Activated CD4-positive, alpha-beta T cell treated with anti-CD3 and anti-CD28 coated beads, Interleukin-2, amount 10 ng/mL, durations not matched to agents 7 days and 5 days (primary cell): ENCODE measurements at places on chromosomes 2 and 18. TPM values are rescaled to one million over a fixed set of nuclear protein-coding genes. Genes with fewer than 3 reads are reported as not detected.

The CFAP221 gene
- not detected for total RNA-seq

GRCh38 chr2:42046819-42047487 is 868 bp upstream of the PKDCC start:
- no peaks in the 10 kb centered on the region for H3K36me3 ChIP-seq
- H3K27ac ChIP-seq, result no peak overlapping the region
- no peak for DNase-seq
- H3K4me3 ChIP-seq, result peak overlapping the region; percentile 48
- H3K27me3 ChIP-seq, result peaks cover 68% of the 10 kb centered on the region

The ALLC gene
- total RNA-seq, result not detected

The RAD51AP2 gene
- total RNA-seq, result not detected

The REEP1 gene
- total RNA-seq, result 0.20 TPM

DNA sequence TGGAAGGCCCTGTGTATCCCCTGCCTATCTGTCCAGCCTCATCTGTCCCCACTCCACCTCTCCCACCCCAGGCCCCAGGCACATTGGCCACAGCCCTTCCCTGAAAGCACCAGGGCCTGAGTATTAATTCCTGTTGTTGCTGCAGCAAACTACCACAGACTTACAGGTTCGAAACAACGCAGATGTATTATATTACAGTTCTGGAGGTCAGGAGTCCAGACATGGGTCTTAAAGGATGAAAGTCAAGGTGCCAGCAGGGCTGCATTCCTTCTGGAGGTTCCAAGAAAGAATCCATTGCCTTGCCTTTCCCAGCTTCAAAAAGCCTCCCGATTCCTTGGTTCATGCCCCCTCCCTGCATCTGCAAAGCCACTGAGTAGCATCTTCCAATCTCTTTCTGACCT is 78.7 kb upstream of the LAPTM4A start:
- no peaks in the 10 kb centered on the region for H3K36me3 ChIP-seq
- no peak overlapping the region for H3K27ac ChIP-seq
- H3K27me3 ChIP-seq, result peaks cover 3% of the 10 kb centered on the region
- DNase-seq, result no peak
- no peak overlapping the region for H3K4me3 ChIP-seq

DNA sequence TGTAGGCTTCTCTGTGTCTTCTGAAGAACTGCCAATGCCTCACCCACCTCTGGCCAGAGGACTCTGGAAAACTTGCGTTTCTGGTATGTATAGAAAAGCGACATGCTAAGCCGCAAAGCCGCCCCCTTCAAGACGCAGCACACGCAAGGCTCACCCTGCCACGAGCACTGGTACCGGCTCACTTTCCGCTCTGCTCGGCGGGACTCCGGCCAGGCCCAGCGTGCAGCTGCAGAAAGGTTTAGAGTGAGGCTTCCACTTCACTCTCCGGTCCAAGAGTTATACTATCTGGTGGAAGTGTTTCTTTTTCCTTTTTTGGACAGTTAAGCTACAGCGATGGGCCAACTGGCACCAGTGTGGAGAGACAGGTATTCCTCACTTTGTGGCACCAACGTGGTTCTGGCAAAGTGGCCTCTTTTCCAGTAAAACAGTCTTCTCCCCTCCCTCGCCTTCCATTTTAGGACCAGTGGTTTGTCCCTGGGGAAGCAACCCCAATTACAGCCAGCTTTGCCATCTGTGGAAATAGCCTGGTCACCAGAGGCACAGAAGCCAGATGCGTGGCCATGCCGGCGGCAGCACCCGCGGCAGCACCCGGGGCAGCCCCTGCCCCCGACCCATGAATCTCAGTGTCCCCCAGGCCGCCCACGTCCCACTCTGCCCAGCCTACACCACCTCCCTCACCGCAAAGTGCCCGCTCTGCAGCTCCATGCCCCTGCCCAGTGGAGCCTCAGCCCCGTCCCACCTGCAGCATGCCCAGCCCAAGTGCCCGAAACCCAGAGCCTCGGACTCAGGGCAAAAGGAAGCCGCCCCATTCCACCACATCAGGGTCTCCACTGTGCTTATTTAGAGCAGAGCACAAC is 91.6 kb upstream of the CTDP1 start:
- peaks cover 11% of the 10 kb centered on the region for H3K27me3 ChIP-seq
- H3K36me3 ChIP-seq, result no peaks in the 10 kb centered on the region
- H3K4me3 ChIP-seq, result no peak overlapping the region
- no peak overlapping the region for H3K27ac ChIP-seq

The C2orf78 gene
- total RNA-seq, result not detected

DNA sequence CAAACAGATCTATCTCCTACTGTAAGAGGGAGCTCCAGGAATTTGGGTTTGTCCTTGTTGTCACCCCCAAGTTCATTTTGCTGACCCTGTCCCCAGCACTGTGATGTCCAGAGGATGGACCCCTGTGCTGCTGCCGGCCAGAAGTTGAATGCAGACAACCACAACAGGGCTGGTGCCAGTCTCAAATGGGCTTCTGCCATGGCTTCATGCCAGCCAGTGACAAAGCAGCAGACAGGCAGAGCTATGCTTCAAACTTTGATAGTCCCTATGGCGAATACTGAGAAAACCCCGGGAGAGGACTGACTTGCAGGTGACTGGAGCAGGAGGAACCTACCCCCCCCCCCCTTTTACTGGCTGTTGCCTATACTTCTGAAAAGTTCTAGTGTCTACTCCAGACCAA is 3.2 kb downstream of the SMAD7 start:
- peak overlapping the region; percentile 93 for H3K4me3 ChIP-seq
- no peaks in the 10 kb centered on the region for H3K27me3 ChIP-seq
- DNase-seq, result no peak
- peak overlapping the region; percentile 84 for H3K27ac ChIP-seq
- peaks cover 71% of the 10 kb centered on the region for H3K36me3 ChIP-seq

DNA sequence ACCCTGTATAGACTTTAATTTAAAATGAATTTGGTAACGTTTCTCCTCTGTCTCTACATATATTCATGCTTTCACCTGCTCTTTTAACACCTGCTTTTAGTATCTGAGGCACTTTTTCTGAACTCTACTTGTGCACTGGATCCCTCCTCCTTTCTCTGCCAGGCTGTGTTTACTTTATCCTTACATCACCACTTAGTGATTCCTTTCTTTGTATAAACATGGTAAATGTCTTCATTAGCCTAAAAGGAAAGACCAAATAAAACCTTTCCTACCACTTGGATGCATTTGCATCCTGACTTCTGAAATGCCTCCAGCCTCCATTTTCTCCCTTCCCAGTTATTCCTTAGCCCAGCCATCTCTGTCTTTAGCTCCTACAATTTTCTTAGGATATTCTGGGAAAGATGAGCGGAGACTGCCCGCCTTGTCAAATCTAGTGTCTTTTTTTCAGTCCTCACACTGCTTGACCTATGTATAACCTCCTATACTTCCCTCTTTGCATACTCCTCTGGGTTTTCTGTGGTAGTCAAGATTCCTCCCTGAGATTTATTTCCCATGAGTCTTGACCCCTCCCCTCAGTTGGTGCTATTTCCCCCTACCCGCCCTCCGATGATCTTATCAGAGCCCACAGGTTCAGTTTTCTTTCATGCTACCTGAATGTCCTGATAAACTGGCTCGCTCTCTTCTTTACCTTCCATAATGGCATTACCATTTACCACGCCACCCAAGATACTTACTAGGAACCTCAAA is 44.8 kb downstream of the REL start:
- DNase-seq, result no peak
- peaks cover 12% of the 10 kb centered on the region for H3K4me1 ChIP-seq
- no peak overlapping the region for H3K27ac ChIP-seq
- no peak overlapping the region for H3K4me3 ChIP-seq

GRCh38 chr2:102386867-102387541 is 31.4 kb downstream of the IL18R1 start:
- H3K36me3 ChIP-seq, result peaks cover 81% of the 10 kb centered on the region
- no peak for DNase-seq
- no peak overlapping the region for H3K4me3 ChIP-seq
- H3K4me1 ChIP-seq, result peaks cover 11% of the 10 kb centered on the region
- no peak overlapping the region for H3K27ac ChIP-seq

DNA sequence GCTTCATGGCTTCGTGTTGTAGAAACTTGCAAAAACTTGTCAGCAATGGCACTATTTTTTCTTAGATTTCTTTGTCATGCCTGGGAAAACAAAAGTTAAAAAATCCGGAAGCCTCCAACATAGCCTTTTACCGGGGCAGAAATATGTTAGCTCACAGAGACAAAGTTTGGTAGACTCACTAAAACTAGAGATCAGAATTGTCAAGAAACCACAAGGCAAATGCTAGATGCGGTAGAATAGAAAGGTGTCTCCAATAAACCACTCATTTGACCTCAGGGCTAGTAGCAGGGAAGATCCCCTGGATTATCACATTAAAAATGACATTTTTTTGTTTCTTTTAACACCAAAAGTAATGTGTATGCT is 405 bp downstream of the CASP10 start:
- peaks cover 45% of the 10 kb centered on the region for H3K4me1 ChIP-seq
- peak overlapping the region; percentile 90 for H3K4me3 ChIP-seq
- peaks cover 46% of the 10 kb centered on the region for H3K36me3 ChIP-seq
- DNase-seq, result no peak

- H3K27me3 ChIP-seq, result no peaks in the 10 kb centered on the region
- no peaks in the 10 kb centered on the region for H3K4me1 ChIP-seq
- no peak overlapping the region for H3K4me3 ChIP-seq
Observed at GRCh38 chr18:1619507-1619906, 714.8 kb downstream of the ADCYAP1 start.

GRCh38 chr2:25286025-25286400 is 55.7 kb downstream of the DNMT3A start:
- H3K4me1 ChIP-seq, result peaks cover 45% of the 10 kb centered on the region
- peak; percentile 85 for DNase-seq
- peak overlapping the region; percentile 99 for H3K27ac ChIP-seq

GRCh38 chr2:134123332-134123731 is 130.5 kb upstream of the MGAT5 start:
- no peak for DNase-seq
- H3K36me3 ChIP-seq, result peaks cover 14% of the 10 kb centered on the region
- H3K4me1 ChIP-seq, result peaks cover 69% of the 10 kb centered on the region
- no peak overlapping the region for H3K4me3 ChIP-seq
- no peak overlapping the region for H3K27ac ChIP-seq
- no peaks in the 10 kb centered on the region for H3K27me3 ChIP-seq

DNA sequence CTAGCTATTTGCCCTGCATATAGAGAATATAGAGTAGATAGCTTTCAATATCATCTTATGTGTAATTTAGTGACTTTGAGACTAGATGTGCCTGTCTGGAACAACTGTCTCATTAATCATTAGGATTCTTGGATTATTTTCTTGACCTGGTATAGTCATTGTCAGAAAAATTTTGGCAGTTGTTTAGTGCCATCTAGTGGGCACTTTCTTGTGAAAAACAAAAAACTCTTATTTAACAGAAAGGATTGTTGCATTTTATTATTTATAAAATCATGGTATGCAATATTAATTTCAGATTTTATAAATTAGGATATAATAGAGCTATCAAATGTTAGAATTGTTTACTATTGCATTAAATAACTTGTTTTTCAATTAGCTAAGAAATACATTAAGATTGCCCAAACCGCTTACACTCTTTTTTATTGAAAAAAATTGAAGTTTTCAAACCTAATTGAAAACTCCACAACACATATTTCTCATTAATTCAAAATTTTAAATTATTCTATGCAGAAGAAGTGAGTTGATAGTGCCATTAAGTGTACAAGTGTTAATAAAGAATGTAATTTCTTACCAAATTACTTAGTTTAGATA is 80.3 kb downstream of the DYNAP start:
- no peaks in the 10 kb centered on the region for H3K27me3 ChIP-seq
- no peaks in the 10 kb centered on the region for H3K4me1 ChIP-seq
- H3K36me3 ChIP-seq, result no peaks in the 10 kb centered on the region
- peak; percentile 27 for DNase-seq
- no peak overlapping the region for H3K27ac ChIP-seq
- H3K4me3 ChIP-seq, result no peak overlapping the region

DNA sequence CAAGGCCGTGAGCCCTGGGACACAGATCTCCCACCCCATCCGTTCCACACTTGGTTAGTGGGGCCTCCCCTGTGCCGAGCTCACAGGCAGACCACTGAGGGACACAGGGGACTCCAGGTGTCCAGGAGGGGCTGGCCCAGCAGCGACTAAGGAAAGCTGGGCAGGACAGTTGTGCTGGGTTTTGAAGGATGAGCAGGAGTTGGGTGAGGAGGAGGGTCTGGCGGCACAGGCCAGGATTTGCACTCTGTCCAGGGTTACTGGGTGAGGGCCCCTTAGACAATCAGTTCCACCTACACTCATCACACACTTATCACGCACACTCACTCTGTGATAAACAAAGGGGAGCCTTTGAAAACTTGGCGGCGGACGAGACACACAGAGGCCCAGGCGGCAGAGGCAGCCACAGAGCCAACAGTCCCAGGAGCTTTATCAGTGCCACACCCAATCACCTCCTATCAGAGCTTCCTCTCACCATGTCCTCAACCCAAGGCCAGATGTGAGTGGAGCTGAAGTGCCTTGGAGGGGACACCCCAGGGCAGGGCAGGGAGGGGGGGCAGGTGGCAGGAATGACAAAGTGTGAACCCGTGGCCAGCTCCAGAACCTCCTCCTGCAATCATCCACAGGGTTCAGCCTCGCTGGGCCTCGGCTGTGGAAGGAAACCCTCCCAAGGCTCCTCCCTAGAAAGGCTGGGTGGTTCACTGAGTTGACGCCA is 26.6 kb downstream of the BIN1 start:
- peaks cover 23% of the 10 kb centered on the region for H3K36me3 ChIP-seq
- peak overlapping the region; percentile 88 for H3K4me3 ChIP-seq
- DNase-seq, result peak; percentile 56
- peaks cover 80% of the 10 kb centered on the region for H3K4me1 ChIP-seq

DNA sequence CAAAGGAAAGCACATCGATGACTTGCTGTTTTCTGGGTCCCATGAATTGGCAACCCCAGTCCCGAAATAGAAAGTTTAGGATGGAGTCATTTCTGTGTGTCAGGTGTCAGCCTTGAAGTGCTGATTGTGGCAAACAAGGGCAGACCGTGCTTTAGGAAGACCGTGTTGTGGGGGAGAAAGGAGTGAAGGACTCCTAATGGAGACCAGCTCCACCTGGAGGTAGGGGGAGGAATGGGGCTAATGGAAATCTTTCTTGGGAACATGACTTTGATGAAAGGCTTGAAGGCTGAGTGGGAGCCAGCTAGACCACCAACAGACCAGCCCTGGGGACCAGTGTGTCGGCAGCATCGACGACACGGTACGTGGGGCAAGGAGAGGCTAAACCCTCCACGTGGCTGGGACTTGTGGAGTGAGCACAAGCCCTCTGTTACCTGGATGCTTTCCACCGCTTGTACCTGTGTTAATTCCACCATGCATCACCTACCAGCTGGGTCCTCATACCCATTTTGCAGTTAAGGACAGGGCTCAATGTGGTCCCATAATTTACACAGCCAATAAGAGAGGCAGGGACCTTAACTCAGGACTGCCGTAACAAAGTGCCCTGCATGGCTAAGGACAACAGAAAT is 104.2 kb downstream of the SH3BP4 start:
- H3K4me3 ChIP-seq, result no peak overlapping the region
- H3K4me1 ChIP-seq, result no peaks in the 10 kb centered on the region
- peaks cover 2% of the 10 kb centered on the region for H3K27me3 ChIP-seq

The SP110 gene
- total RNA-seq, result 188 TPM

GRCh38 chr18:63444580-63444979 is 22.3 kb upstream of the VPS4B start:
- H3K36me3 ChIP-seq, result no peaks in the 10 kb centered on the region
- H3K4me3 ChIP-seq, result no peak overlapping the region
- H3K27ac ChIP-seq, result no peak overlapping the region
- H3K4me1 ChIP-seq, result no peaks in the 10 kb centered on the region

The NOL4 gene
- total RNA-seq, result not detected

GRCh38 chr2:79179036-79179435 is 19.5 kb upstream of the REG3A start:
- H3K4me3 ChIP-seq, result no peak overlapping the region
- no peaks in the 10 kb centered on the region for H3K36me3 ChIP-seq
- H3K27me3 ChIP-seq, result no peaks in the 10 kb centered on the region
- no peak overlapping the region for H3K27ac ChIP-seq

The RAB27B gene
- 4.8 TPM for total RNA-seq

GRCh38 chr2:211867845-211868451 is 670.7 kb downstream of the ERBB4 start:
- no peaks in the 10 kb centered on the region for H3K27me3 ChIP-seq
- H3K36me3 ChIP-seq, result no peaks in the 10 kb centered on the region
- no peak overlapping the region for H3K27ac ChIP-seq
- H3K4me3 ChIP-seq, result no peak overlapping the region
